SW480 (cell line): ENCODE measurements at places on chromosomes 6 and 20.

DNA sequence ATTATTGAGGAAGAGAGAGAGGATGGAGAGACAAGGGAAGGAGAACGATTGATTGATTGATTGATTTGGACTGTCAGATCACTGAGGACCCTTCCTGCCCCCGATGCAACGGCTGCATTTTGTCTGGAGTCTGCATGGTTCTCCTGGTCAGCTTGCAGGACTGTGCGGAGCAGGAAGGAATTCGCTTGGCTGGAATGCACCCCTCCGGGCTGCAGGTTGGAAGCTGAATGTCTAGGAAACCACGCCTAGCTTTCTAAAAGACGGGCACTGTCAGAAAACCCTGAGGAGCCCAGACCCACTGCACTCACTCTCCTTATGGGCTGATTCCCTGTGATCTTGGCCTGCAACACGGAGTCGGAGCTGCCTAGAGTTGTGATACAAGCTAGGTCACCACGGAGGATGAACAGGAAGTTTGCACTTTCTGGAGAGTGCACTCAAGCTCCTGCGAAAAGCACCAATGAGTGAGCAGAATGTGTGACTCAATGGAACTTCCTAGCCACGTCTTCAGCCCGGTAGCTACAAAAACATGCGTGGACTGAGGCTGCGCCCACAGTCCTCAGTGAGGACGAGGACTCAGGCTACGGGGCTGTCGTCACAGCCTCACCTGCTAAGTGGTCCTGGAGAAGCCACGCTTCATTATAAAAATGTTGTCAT, 14.4 kb downstream of the DACT2 start:
- DNase-seq = no peak

DNA sequence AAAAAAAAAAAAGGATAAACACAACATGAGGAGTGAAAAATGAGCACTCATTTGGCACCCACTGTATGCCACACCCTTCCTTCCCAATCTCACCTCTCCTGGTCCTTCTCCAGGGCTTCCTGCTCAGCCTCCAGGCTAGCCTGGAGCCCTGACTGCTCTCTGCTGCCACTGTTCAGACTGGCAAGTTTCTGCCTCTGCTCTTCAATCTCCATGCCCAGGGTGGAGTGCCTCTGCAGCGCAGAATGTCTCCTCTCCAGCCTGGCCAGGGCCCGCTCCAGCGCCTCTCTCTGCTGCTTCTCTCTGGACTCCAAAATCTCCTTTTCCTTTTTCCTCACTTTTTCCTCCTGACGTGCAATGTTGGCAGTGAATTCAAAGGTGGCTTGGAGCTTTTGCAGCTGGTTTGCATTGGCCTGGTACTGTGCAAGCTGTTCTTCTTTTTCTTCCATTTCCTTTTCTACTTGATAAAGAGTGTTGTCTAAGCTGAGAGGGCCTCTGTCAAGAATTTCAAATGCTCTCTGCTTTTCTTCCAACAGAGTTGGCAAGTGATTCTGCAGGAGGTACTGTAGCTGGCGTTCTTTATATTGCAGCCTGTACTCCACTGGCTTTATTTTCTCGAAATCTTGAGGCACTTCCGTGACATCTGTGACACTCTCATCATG, 194.4 kb downstream of the KIF16B start:
- no peak for DNase-seq

- no peak for DNase-seq
These were observed 40.0 kb downstream of the EFCAB8 start for GRCh38 chr20:32898729-32899128.

GRCh38 chr20:53202777-53203176, 230.6 kb downstream of the TSHZ2 start:
- peak; percentile 90 for DNase-seq

GRCh38 chr6:167825332-167826229, 1.1 kb upstream of the AFDN start:
- peak; percentile 60 for DNase-seq

GRCh38 chr6:11975353-11975977, 36.6 kb upstream of the HIVEP1 start:
- no peak for DNase-seq

- no peak for DNase-seq
These were observed 46.6 kb downstream of the NOL4L start for GRCh38 chr20:32538526-32538939.

DNA sequence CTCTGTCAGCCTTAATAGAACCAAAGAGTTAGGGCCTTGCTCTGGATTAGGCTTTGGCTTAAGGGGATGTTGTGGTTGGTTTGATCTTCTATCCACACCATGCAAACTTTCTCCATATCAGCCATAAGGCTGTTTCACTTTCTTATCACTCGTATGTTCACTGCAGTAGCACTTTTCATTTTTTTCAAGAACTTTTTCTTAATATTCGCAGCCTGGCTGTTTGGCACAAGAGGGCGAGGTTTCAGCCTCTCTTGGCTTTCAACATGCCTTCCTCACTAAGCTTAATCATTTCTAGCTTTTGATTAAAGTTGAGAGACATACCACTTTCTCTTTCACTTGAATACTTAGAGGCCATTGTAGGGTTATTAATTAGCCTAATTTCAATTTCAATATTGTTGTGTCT, 193.1 kb downstream of the NRN1 start:
- DNase-seq = no peak

- no peak for DNase-seq
These were observed 7.6 kb downstream of the CDKN1A start for GRCh38 chr6:36685926-36686667.

- DNase-seq = no peak
These were observed 17.5 kb downstream of the PIM1 start for GRCh38 chr6:37187321-37188022.

DNA sequence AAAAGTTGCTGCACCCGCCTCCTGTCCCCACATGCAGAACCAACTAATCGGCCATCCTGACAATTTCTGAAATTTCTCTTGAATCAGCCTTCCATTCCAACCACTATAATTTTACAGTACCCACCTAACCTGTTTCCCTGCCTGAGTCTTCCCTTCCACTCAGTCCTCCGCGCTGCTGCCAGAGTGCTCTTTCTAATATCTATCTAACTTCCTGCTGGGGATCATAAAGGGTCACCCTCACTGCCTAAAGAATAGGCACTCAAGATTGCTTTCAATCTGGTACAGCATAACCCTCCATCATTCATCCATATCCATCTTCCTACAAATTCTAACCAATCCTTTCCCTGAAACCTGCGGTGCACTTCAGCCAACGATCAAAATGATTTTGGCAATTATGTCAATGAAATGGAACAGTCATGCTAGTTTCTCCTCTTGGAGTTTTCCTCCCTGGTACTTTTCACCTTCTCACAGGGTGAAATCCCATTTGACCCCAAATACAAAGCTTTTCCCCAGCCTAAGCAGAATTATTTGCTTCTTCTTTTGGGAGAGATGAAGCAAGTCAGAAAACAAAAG, 117.5 kb upstream of the BEND6 start:
- DNase-seq = no peak

DNA sequence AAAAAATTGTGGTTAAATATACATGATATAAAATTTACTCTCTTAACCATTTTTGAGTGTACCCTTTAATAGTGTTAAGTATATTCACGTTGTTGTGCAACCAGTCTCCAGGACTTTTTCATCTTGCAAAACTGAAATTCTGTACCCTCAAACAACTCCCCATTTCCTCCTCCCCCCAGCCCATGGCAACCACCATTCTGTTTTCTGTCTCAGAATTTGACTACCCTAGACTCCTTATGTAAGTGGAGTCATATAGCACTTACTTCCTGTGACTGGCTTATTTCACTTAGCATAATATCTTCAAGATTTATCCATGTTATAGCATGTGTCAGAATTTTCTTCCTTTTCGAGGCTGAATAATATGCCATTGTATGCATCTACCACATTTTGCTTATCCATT, 5.1 kb downstream of the VPS16 start:
- no peak for DNase-seq

- DNase-seq = no peak
These were observed 922.8 kb downstream of the QKI start for GRCh38 chr6:164337024-164337924.

- DNase-seq = no peak
These were observed 31.7 kb downstream of the AGPAT4 start for GRCh38 chr6:161242113-161242512.

GRCh38 chr6:13445005-13445743, 42.2 kb downstream of the GFOD1 start:
- DNase-seq = peak; percentile 60

DNA sequence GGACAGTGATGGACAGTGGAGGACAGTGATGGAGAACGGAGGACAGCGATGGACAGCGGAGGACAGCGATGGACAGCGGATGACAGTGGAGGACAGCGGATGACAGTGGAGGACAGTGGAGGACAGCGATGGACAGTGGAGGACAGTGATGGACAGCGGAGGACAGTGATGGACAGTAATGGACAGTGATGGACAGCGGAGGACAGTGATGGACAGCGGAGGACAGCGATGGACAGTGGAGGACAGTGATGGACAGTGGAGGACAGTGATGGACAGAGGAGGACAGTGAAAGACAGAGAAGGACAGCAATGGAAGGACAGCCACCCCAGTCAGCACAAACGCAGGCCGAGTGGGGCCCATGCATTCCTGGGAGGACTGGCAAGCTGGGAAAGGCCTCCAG, 3.4 kb upstream of the NKAIN4 start:
- DNase-seq = no peak

DNA sequence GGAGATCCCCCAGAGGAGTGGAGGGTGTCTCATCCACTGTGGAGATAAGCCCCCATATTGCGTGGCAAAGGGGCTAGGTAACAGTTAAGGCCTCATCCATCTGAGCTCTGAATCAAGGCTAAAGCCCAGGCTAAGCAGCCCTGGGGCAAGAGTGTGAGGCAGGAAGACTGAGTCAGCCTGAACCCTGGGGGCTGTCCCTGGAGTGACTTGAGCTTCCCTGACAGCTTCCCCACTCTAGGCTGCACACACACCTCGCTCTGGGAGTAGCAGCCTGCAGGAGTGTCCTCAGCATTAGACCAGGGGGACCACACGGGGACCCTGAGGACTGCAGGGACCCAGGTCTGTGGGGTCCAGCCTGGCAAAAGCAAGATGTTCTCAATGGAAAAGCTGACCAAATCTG, 27.9 kb downstream of the UBD start:
- DNase-seq = no peak

DNA sequence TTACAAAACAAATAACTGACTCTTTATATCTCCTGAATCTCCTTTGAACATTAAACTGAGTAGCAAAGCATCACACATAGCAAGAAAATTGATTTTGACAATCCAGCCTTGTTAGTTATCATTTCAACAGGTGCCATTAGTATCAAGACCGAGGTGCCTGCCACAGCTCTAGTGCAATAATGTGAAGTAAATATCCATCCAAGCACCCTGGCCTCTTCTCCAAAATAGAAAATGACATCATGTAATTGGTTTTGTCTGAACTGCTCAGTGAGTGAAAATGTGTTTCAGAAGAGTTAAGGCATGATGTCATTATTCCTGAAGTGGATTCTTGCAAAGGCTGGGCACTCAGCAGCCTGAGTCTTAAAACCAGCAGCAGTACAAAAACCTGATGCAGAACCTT, 341.4 kb downstream of the PLCB1 start:
- DNase-seq = no peak
